Adrenal gland (tissue), 19 donors: ENCODE measurements at places on chromosomes 7 and 10. TPM values are rescaled to one million over a fixed set of nuclear protein-coding genes. Genes with fewer than 3 reads are reported as not detected.
A peak's percentile ranks its signal among the peaks of the same experiment; 100 is the strongest.

- H3K36me3 ChIP-seq, result no peaks in the 10 kb centered on the region
- H3K4me1 ChIP-seq, result peaks cover 12% of the 10 kb centered on the region
- H3K4me3 ChIP-seq, result no peak overlapping the region
- H3K27me3 ChIP-seq, result no peaks in the 10 kb centered on the region
- DNase-seq, result no peak
- no peak overlapping the region for H3K27ac ChIP-seq
Measured at GRCh38 chr10:121433965-121434364, 164.3 kb downstream of the FGFR2 start.

DNA sequence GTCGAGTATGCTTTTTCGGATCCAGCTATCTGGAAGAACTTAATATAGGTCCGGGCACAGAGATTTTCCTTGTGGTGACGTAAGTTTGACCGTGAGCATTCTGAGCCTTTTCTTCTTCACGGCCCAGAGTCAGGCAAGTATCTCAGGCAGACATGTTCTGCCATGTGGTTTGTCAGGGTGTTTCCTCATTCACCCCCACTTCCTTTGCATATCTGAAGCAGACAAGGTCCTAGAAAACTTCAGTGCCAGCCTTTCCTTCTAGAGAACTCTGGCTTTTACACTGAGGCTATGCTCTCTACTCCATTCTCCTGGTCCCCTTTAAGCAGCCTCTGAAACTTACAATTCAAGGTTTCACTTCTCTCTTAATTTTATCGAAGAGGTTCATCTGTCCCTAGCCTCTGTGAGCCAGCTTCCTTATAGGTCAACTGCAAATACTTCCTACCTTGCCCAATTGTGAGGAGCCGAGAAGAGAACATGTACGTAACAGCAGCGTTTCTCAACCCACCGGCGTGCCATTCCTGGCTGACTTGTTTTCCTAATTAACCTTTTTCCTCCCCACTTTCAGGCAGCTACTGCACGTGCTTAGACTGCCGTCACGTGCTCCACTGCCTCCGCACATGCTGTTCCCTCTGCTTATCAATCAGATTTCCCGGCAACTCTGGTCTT is 47.3 kb downstream of the CDCA7L start:
- H3K4me1 ChIP-seq, result no peaks in the 10 kb centered on the region
- H3K4me3 ChIP-seq, result no peak overlapping the region
- no peak for DNase-seq
- H3K36me3 ChIP-seq, result no peaks in the 10 kb centered on the region

DNA sequence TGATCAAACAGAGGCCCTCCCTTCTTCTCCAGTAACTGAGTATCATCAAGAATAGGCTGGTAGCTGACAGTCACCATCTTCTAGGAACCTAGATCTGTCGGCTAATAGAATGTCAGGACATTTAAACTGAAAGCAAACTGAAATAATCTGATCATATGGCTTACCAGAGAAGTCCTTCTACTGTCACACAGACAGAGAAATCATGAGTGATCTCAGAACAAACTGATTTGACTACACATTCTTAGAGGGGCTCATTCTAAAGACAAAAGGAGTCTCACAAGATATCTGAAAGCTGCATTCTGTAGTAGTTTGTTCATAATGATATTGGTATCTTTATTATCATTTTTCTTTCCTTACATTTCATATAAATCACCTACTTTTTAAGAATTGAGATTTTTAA is 130.9 kb upstream of the ADCY1 start:
- H3K4me3 ChIP-seq, result no peak overlapping the region
- H3K4me1 ChIP-seq, result no peaks in the 10 kb centered on the region
- no peak overlapping the region for H3K27ac ChIP-seq
- DNase-seq, result no peak
- H3K27me3 ChIP-seq, result no peaks in the 10 kb centered on the region

GRCh38 chr7:150950496-150951180 is 27.5 kb downstream of the KCNH2 start:
- H3K27me3 ChIP-seq, result no peaks in the 10 kb centered on the region
- peaks cover 6% of the 10 kb centered on the region for H3K4me1 ChIP-seq
- peak; percentile 6 for DNase-seq
- H3K4me3 ChIP-seq, result no peak overlapping the region
- no peak overlapping the region for H3K27ac ChIP-seq
- no peaks in the 10 kb centered on the region for H3K36me3 ChIP-seq

Gene PCGF5
- 22.6 TPM for polyA plus RNA-seq

Gene WNT8B
- 0.03 TPM for polyA plus RNA-seq

Gene FAM25G
- polyA plus RNA-seq, result not detected

- H3K27ac ChIP-seq, result no peak overlapping the region
- no peak for DNase-seq
- peaks cover 47% of the 10 kb centered on the region for H3K4me1 ChIP-seq
- H3K4me3 ChIP-seq, result no peak overlapping the region
- H3K36me3 ChIP-seq, result no peaks in the 10 kb centered on the region
- H3K27me3 ChIP-seq, result no peaks in the 10 kb centered on the region
Measured at GRCh38 chr7:127891144-127891543, 140.1 kb downstream of the LRRC4 start.

Gene RNLS
- 30.6 TPM for polyA plus RNA-seq

- no peak for DNase-seq
- no peak overlapping the region for H3K27ac ChIP-seq
- no peak overlapping the region for H3K4me3 ChIP-seq
Measured at GRCh38 chr10:95346715-95347401, 56.1 kb upstream of the PDLIM1 start.

DNA sequence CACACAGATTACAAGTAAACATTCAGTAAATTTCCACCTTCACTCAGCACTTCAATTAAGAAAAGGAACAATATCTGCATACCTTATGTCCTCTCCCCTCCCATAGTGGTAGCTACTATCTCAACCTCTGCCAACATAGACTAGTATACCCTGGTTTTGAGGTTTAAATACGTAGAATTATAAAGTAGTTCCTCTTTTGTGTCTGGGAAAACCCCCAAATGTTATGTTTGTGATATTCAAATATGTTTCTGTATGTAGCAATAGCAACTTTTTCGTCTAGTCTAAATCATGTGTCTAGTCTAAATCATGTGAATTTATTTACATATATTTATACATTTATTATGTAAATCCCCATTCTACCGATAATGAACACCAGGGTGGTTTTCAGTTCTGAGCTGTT is 13.2 kb upstream of the CAMK2B start:
- H3K4me1 ChIP-seq, result no peaks in the 10 kb centered on the region
- H3K27ac ChIP-seq, result no peak overlapping the region
- H3K4me3 ChIP-seq, result no peak overlapping the region
- H3K36me3 ChIP-seq, result no peaks in the 10 kb centered on the region
- no peak for DNase-seq
